Astrocyte of the cerebellum (primary cell): ENCODE measurements at places on chromosomes 11 and 22.

GRCh38 chr11:44608991-44609782 is 43.7 kb downstream of the CD82 start:
- no peak for DNase-seq

- no peak for DNase-seq
Measured at GRCh38 chr11:10611979-10612862, 43.8 kb upstream of the LYVE1 start.

DNA sequence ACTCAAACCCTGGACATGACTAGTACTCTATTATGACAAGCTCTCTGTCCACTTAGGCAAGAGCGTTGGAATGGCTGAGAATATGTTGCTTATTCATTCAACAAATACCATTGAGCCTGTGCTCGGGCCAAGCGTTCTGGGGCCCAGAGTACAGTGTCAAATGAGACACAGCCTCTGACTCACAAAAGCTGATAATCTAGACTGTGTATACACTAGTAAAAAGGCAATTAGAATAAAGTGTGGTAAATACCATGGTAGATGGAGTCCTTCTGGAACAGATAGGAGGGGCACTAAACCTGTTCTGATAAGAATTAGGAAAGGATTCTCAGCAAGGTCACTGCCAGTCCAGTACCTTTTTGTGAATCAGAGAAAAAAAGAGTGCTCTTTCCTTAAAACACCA is 24.7 kb downstream of the KCNE3 start:
- no peak for DNase-seq

DNA sequence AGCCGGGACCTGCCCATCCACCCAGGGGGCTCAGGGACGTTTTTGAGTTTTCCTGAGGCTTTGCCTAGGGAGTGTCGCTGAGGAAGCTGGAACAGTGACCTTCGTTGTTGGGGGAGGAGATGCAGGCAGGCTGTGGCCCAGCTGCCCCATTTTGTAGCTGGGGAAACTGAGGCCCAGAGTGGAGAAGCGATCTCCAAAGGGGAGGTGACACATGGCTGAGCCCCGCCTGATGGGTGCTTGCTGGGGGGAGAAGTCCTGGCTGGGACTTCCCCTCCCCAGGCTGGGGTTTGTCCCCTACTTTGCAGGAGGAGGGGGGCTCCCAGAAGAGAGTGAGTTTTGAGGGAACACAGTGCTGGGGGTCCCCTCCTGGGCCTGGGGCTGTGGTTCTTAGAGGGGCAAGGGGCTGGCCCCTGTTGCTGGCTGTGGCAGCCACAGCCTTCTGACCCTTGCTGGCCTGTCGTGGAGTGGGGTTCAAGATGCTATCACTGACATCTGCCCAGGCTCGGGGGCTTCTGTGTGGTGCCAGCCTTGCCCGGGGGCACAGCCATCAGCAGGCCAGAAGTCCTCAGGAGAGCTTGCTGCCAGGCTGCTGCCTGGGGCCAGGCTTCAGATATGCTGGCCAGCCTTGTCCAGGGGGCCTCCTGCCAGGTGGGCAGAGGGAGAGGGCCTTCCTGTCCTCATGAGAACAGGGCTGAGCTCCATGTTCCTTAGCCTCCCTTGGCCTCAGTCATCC is 21.4 kb downstream of the KCNQ1 start:
- DNase-seq: no peak

DNA sequence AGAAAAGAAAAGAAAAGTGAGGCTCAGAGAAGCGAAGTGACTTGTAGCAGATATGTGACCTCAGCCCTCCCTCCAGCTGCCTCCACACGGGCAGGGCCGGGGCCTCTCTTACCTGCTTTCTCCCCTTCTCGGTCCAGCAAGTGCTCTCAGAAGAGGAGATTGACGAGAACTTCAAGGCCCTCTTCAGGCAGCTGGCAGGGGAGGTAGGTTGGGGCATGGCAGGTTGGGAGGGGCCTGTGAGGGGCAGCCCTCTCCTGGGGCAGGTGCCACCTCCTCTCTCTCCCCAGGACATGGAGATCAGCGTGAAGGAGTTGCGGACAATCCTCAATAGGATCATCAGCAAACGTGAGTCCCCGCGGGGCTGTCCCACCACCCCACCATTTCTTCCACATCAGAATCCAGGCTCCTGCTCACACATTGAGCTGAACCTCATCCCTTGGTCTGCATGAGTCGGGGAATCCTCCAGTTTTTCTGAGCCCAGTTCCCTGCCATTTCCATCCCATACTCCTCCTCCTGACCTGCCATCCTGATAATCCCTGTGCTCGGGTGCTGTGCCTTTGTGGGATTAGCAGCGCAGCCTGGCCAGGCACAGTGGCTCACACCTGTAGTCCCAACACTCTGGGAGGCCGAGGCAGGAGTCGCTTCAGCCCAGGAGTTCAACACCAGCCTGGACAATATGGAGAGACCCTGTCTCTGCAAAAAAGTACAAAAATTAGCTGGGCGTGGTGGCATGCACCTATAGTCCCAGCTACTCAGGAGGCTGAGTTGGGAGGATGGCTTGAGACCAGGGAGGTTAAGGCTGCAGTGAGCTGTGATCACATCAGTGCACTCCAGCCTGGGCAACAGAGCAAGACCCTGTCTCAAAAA is 26.4 kb downstream of the CAPN1 start:
- no peak for DNase-seq

- no peak for DNase-seq
Measured at GRCh38 chr22:17493419-17493981, 69.8 kb upstream of the SLC25A18 start.

- no peak for DNase-seq
Measured at GRCh38 chr22:34950489-34950888, 115.5 kb upstream of the ISX start.

DNA sequence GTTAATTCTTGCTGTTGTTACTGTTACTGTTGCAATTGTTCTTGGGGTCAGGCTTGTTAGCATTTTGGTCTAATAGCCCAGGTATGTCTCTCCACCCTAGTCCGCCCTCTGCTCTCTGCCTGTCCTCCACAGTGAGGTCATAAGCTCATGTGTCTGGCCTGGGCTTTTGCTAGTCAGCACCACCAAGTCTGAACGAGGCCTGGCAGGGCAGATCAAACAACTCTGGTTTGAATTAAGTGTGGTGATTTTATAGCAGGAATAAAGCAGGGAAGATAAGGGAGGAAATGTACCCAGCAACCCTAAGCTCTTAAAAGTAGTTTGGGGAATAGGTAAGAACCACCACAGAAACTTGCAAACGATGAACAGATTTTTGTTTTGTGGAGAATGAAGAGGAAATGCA is 98.7 kb downstream of the ABTB2 start:
- no peak for DNase-seq

DNA sequence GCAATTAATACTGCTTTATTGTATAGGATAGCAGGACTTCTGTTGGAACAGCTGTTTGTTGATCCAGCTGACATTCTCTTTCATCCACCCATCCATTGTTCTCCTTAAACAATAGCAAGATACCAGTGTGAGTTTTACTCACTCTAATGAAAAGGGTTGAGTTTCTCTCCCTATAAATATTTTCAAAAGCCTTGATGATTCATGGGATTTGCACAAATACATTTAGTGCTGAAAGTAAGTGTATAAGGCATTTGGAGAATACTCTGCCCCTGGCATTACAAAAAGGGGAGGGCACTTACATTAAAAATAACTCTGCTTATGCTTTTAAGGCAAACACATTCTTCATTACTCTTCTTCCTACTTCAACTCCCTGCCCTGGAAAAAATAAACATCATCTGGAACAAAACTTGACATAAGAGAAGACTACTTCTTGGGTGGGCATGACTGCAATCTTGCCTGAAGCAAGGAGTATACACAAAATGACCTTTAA is 634.9 kb downstream of the METTL15 start:
- DNase-seq: no peak

DNA sequence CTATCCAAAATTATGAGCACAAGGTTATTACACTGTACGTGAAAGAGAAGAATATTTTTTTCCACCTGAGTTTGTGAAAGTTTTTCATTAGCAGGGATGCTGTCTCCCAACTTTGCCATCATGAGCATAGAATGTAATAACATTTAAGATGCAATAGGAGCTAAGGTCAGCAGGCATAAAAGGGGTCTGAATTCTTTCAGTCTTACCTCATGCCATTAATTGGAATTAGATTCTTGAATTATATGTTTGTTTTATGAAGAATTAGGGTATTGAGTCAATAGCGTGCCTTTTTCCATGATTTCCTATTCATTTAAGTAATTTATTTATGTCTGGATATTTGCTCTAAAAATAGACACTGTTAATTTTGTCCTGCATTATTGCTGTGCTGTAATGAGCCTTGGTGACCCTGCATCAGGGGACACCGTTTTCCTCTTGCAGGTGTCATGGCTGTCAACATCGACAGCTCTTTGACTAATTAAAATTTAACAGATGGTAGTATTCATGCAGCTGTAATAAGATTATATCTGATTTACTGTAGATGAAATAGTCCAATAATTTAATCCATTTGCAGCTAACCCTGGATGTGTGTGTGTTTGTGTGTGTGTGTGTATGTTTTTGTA is 637.5 kb downstream of the NELL1 start:
- no peak for DNase-seq

DNA sequence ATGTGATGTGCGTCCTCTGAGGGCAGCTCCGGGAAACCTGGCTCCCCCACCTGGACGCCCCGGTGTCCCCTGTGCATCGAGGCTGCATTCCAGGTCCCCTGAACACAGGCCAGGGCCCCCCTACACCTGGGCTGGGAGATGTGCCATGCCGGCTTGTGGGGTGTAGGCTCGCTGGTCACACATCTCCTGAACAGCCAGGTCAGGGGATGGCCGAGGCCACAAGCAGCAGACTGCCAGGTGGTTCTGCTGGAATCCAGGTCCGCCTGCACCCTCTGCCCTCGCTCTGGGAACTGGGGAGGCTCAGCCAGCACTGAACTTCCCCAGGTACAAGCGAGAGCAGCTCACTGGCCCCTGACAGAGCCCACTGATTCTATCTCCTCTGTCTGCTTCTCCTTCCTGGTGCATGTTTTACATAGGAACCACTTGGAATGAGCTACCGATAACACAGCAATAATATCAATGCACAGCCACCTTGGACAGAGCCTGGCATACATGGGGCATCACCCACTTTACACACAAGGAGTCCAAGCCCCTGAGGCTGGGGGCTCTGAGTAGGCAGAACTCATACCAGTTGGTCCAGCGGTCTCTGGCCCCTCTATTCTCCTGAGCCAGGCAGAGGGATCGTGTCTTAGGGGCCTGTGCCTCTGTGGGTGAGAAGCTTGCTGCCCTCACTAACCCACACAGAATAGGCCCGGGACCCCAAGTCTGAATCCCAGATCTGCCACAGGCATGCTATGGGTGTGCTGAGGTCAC is 46.8 kb downstream of the TBX1 start:
- DNase-seq: no peak

GRCh38 chr11:95788921-95789505 is 569 bp downstream of the FAM76B start:
- peak; percentile 23 for DNase-seq

DNA sequence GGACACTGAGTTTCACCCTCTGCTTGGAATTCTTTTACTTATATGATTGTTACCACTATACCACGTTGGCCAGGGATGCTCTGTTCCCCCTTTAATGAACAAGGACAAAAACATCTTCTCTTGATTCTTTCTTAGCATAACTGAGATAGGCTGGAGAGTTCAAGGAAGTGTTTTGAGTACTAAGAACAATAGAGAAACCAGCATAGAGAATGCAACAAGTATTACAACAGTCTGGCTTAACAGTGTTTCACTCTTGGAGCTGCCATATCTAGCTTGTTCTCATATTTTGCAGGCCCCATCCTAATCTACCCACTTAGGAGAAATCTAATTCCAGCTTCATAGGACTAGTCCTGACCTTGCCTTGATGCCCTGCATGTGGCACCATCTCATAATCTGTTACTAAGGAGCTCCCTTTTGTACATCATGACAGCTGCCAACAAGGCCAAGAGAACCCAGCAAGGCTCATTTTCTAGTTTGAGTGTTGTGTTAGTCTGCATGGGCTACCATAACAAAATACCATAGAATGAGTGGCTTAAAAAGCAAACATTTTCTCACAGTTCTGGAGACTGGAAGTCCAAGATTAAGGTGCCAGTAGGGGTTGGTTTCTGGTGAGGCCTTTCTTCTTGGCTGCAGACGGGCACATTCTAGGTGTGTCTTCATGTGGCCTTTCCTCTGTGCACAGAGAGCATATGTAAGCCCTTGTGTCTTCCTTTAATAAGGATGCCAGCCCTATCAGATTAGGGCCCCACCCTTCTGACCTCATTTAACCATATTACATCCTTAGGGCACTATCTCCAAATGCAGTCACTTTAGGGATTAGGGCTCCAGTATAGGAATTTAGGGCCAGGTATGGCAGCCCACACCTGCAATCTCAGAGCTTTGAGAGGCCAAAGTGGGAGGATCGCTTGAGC is 37.8 kb downstream of the PACS1 start:
- no peak for DNase-seq

- DNase-seq: no peak
Measured at GRCh38 chr11:630871-631270, 3.9 kb upstream of the SCT start.

DNA sequence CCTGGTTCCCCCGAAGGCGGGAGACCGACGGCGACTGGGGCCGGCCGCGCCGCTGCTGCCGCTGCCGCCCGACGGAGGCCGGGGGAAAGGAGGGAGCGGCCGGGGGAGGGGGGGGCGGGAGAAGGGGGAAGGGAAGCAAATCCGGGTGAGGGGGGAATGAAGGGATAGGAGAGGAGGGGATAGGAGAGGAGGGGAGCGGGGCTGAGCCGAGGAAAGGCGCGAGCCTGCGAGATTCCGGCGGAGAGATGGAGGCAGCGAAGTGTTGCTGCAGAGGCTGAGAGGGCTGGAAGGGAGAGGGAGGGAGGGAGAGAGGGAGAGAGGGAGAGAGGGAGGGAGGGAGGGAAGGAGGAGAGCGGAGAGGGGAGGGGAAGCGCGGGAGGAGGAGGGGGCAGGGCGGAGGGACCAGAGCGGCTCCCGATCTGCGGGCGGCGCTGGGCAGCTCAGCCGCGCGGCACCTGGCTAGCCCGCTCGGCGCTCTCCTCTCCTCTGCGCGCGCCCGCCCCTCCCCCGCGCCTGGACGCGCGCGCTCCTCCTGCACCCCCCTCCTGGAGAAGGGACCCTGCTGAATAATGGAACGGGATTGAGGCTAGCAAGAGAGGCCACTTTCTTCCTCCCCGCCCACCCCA is 52.3 kb downstream of the SLC22A12 start:
- no peak for DNase-seq

- no peak for DNase-seq
Measured at GRCh38 chr22:40423310-40423688, 52.9 kb downstream of the SGSM3 start.

- DNase-seq: no peak
Measured at GRCh38 chr11:17013548-17014320, 480 bp downstream of the PLEKHA7 start.

DNA sequence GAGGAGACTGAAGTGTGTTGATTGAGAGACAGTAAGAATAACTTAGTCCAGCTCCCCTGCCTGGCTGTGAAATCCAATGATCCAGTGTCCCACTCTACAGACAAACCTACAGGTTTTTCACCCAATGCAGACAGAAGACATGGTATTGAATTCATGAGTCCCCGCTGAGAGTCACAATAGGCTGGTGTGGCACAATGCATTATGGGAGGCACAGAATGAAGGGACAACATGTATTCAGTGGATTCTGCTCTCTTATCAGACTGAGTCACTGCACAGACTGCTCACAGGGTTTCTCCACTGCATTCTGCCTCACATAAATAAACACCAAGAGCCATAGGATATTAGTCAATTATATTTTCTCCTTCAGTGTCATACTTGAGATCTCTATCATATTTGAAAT is 55.2 kb upstream of the TOP3B start:
- no peak for DNase-seq
